ENCODE measurements at places on chromosomes 12 and 14. TPM values are rescaled to one million over a fixed set of nuclear protein-coding genes. Genes with fewer than 3 reads are reported as not detected.

DNA sequence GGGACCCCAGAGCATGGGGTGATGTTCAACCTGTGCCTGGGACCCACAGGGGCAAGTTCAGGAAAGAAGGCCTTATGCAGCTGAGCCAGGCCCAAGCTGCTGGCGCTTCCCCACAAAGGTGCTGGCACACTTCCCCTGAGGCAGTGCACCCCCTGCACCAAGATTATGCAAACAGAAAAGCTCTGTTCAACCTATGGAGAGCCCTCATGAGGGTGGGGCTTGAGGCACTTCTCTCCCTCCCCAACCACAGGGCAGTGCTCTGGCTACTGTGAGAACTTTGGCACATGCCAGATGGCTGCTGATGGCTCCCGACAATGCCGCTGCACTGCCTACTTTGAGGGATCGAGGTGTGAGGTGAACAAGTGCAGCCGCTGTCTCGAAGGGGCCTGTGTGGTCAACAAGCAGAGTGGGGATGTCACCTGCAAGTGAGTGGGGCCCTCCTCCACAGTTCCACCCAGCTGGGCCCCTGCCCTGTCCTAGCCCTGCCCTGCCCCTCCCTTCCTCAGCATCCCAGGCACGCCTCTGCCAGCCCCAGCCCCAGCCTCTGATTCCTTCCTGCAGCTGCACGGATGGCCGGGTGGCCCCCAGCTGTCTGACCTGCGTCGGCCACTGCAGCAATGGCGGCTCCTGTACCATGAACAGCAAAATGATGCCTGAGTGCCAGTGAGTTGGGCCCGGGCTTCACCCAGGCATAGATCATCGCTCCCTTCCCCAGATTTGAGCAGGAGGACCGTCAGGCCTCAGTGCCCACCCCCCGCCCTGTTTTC, 5.5 kb upstream of the NXPH4 start:
- no peak overlapping the region for H3K27ac ChIP-seq
- peaks cover 19% of the 10 kb centered on the region for H3K36me3 ChIP-seq
- no peak for DNase-seq
- peaks cover 5% of the 10 kb centered on the region for H3K27me3 ChIP-seq

DNA sequence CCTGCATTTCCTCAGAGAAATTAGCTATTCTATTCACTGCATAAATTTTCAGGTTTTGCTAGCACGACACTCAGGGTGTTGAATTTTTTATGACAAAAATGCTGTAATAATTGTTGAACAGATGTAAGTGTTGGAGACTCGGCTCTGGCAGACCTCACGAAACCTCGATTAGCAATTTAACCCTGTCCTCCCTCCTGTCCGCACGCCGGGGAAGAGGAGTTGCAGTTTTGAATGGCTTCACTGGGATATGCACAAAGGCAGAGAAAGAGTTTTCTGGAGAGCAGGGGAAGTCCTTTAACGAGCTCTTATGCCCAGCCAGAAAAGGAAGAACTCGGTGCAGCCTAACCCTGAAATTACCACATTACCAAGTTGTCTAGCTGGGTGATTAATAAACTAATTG, 661.1 kb downstream of the VRK1 start:
- peaks cover 14% of the 10 kb centered on the region for H3K4me1 ChIP-seq
- no peaks in the 10 kb centered on the region for H3K27me3 ChIP-seq
- H3K36me3 ChIP-seq = no peaks in the 10 kb centered on the region
- no peak overlapping the region for H3K27ac ChIP-seq
- no peak for DNase-seq

GRCh38 chr14:105622329-105622955, 96.1 kb downstream of the TMEM121 start:
- H3K27ac ChIP-seq = no peak overlapping the region
- DNase-seq = no peak
- no peaks in the 10 kb centered on the region for H3K4me1 ChIP-seq
- no peaks in the 10 kb centered on the region for H3K36me3 ChIP-seq
- no peaks in the 10 kb centered on the region for H3K27me3 ChIP-seq

GRCh38 chr12:119060847-119061796, 79.8 kb downstream of the SRRM4 start:
- no peak for DNase-seq
- H3K36me3 ChIP-seq = no peaks in the 10 kb centered on the region
- no peaks in the 10 kb centered on the region for H3K27me3 ChIP-seq

DNA sequence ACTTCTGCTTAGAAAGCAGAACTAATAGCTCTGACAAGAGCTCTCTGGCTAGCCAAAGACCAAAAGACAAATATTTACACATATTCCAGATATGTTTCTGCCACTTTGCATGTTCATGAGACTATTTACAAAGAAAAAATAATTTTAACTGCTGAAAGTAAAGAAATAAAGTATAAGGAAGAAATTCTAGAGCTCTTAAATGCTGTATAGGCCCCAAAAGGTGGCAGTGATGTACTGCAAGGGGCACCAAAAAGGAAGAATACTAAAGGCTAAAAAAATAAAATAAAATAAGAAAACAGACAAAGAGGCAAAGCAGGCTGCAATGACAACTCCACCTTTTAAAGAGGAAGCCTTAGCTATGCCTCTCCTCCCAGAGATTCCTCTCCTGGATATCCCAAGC, 23.0 kb downstream of the KLRK1 start:
- no peak for DNase-seq
- H3K36me3 ChIP-seq = no peaks in the 10 kb centered on the region
- H3K27me3 ChIP-seq = no peaks in the 10 kb centered on the region
- H3K4me3 ChIP-seq = no peak overlapping the region

SLC10A1 gene
- total RNA-seq = not detected

HOXC13 gene
- total RNA-seq = not detected

SPIC gene
- total RNA-seq = not detected

CARMIL3 gene
- not detected for total RNA-seq

Data from esophagus muscularis mucosa (tissue), 4 donors.